Fibroblast of upper back skin (primary cell): ENCODE measurements at places on chromosomes 1 and 21.
A peak's percentile ranks its signal among the peaks of the same experiment; 100 is the strongest.

- DNase-seq: no peak
Observed at GRCh38 chr1:161195171-161195570, 3.7 kb downstream of the ADAMTS4 start.

GRCh38 chr1:109482791-109483671 lies 674 bp upstream of the ATXN7L2 start:
- DNase-seq: no peak

- peak; percentile 13 for DNase-seq
Observed at GRCh38 chr1:90717665-90718410, 736 bp upstream of the BARHL2 start.

- DNase-seq: peak; percentile 51
Observed at GRCh38 chr1:8284127-8284526, 33.8 kb upstream of the SLC45A1 start.

DNA sequence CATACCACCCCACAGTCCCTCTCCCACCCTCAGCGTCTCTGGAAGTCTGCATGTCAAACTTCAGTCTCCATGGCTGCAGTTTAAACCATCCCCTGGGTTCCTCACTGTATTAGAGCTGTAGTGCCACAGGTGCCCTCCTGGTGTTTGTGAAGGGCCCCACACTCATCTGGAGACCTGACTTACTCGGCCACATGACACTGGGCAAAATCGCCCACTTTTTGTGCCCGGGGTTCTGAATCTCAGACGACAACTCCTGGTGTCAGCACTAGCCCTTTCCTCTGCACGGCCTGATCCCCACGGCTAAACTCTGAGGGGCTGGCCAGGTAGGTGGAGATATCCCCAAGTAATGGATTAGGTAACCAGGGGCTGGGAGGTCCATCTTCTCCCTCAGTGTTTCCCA lies 6.5 kb downstream of the INKA2 start:
- no peak for DNase-seq

DNA sequence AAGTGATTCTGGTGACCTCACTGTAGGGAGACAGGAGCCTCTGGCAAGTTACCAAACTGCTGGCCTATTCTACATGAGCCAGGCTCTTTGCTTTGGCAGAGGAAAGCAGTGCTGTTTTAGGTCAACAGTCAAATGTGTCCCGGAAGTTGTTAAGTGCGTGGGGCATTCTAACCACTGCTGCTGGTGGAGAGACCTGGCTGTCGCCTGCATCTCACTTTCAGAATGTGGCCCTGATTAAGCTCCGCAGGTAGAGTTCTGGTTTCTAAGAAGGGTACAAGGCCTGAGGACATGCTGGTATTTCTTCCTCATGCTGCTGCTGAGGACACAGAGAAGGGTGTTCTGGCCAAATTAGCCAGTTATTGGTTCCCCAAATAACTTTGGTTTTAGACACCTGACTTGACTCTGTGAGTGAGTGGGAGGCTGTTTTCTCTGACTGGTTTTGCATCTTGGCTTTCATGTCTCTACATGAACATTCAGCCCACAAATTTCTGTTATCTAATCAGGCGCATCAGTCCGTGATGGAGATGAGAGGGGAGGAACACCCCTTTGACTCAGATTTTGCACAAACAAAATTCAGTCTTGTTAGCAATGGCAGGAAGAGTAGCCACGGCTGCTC lies 120.8 kb downstream of the LMO4 start:
- DNase-seq: peak; percentile 11

DNA sequence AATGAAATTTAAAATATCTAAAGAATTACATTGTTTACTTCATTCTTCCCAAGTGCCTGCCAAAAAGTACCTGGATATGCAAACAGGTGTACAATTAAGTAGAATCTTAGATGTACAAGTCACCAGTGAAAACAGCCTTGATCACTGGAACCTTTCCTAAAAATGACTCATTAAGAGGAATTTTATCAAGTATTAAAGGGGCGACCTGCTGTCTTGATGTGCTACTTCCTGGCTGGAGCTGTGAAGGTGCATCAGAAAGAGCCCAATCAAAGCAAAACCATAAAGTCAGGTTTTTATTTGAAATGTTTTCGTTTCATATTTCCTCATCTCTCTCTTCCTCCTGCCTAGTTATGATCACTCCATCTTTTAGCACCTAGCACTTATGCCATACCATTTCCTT lies 33.4 kb downstream of the IFI44 start:
- no peak for DNase-seq

GRCh38 chr1:165849353-165850133 lies 22.1 kb downstream of the UCK2 start:
- DNase-seq: no peak

- DNase-seq: peak; percentile 24
Observed at GRCh38 chr1:241658081-241658793, 6.2 kb downstream of the WDR64 start.

DNA sequence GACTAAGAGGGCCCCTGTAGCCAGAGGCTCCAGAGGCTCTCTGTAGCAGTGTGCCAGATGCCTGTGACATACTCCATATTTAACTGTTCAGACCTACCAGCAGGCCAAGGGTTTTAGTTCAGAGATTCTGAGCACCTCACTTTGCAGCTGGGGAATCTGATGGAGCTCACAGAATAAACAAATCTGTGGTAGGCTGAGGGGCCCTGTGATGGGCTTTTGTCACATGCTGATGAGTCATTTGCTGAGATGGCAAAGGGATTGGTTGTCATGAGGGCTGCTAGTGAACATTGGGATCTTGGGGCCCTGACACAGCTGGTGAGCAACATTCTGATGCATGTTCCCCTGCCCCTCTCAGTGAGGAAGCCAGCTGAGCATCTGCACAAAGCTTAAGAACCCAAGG lies 482.2 kb downstream of the CAMTA1 start:
- DNase-seq: peak; percentile 49

- no peak for DNase-seq
Observed at GRCh38 chr1:22949822-22950331, 22.8 kb downstream of the LACTBL1 start.

DNA sequence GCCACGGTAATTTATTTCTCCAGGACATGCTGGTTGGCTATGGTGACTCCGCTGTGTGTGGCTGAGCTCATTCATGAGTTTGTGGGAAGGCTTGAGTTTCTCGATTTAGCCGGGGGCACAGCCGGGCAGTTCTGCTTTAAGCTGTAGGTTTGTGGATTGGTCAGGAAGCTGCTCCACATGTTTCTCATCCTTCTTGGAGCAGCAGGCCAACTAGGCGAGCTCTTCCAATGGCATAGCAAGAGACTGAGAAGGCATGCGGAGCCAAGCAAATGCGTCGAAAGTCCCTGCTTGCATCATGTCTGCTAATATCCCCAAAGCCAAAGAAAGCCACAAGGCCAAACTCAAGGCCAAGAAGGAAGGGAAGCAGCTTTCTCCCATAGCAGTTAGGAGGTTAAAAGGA lies 71.6 kb upstream of the GREM2 start:
- peak; percentile 41 for DNase-seq

GRCh38 chr1:12097321-12097720 lies 34.2 kb downstream of the TNFRSF8 start:
- peak; percentile 31 for DNase-seq

DNA sequence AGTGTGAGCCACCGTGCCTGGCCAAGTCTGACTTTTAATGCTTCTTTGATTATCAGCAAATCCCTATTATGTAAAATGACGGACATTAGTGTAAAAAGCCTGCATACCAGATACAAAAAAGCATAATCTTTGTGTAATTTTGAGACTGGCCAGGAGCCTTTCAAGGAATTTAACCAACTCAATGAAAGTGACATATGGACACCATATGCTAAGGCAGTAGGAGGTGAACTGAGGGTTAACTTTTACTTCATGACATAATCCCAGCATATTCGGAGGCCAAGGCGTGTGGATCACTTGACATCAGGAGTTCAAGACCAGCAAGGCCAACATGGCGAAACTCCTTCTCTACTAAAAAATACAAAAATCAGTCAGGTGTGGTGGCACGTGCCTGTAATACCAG lies 94.6 kb downstream of the EIF4G3 start:
- peak; percentile 69 for DNase-seq

- peak; percentile 85 for DNase-seq
Observed at GRCh38 chr1:163844459-163844858, 522.7 kb downstream of the NUF2 start.

GRCh38 chr1:160261556-160261892 lies 825 bp downstream of the DCAF8 start:
- peak; percentile 55 for DNase-seq

DNA sequence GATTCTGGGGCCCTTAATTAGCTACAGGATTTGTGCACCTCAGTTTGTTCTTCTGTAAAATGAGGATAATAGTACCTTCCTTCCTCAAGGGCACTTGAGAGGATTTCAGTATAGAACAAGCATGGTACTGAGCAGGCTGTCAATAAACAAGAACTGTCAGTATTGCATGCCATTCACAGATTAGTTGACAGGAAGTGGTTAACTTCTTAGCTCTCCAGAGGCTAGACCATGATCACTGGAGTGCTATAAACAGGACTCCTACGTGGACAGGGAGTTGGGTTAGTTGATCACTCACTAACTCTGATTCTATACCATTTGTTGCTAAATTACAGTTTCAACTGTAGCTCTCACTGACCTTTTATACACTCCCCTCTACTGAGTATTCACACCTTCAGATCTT lies 126.2 kb upstream of the DAB1 start:
- peak; percentile 20 for DNase-seq

DNA sequence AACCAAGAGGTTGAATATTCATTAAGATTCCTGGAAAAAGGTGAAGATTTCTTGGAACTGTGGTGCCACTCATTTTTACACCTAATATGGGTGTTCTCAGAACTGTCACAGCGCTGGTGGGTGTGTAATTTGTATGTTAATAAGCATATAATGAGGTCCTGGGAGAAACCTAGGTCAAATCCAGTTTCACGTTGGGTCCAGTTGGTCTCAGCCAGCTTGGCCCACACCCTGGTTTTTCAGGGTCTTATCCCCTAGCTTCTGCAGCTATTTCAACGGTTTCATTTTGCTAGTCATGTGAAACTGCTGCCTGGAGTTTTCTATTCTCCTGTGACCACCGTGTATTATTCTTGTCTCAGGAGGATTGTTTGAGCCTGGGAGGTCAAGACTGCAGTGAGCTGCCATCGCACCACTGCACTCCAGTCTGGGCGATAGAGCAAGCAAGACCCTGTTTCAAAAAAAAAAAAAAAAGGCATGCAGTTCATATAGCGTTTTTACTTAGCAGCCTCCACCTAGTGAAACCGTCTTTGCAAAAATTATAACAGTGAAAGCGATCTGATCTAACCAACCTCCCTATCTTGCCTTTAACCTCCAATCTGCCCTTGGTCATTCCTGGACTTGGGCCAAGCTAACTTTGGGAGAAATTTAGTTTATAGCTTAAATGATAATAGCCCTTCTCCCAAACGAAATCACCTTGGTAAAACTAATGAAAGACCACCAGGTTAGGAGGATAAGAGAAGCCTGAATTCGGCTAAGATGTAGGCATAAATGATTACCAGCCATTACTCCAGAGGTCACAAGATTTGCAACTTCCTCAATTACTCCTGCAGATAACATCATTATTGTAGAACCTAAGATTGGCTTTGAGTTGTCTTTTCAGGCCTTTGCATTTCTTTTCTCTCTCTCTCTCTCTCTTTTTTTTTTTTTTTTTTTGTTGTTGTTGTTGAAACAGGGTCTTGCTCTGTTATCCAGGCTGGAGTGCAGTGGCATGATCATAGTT lies 44.0 kb downstream of the PTAFR start:
- no peak for DNase-seq

DNA sequence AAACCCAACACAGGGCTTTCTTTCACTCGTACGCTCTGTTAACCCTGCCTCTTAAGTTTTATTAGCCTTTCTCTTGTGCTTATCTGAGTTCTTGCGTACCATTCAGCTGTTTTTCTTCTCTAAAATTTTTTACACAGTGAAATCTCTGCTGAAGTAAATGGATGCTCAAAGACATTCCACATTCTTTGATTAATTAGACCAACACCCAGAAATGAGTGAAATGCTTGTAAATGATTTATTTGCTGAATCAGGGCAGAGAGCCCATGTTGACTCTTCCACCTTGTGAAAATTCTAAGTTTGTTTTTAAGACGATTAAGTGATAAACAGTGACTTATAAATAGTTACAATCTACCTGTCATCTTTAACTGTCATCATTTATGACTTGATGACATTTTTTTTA lies 156.7 kb downstream of the ACTL8 start:
- no peak for DNase-seq

GRCh38 chr1:230328342-230329015 lies 97.7 kb downstream of the PGBD5 start:
- peak; percentile 28 for DNase-seq

DNA sequence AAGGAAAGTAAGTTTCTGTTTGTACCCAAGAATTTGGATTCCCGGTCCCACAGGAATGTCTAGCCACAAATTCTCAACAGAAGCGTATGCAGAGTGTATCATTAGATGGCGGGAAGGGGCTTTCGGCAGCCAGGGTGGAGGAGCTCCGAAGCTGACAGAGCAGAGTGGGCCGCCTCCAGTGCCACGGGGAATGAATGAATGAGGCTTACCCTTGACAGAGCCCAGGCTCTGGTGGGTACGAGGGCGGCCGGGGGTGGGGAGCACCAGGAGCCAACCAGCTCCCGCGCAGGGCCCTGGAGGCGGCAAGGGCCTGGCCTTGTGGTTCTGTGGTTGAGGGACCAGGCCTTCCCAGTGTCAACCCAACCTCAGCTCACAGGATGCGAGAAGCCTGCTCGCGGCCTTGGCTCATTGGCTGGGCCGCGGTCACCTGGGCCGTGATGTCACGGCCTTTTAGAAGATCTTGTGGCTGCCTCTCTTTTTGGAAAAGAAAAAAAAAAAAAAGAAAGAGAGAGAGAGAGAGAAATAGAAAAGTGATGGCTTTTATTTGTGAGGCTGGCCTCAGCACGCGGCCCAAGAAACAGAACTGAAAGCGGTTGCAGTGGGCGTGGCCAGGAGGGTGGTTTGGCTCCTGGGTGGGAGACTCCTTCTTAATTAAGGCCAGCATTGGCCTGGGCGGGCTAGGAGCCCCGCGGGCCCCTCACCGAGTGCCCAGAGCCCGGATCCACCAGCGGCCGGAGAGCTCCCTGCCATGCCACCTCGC lies 34.9 kb upstream of the RUNX3 start:
- DNase-seq: peak; percentile 87

- no peak for DNase-seq
Observed at GRCh38 chr1:6180268-6180706, at the start of gene CHD5. CHD5 (minus strand) TSS chr1:6180321; CDS start chr1:6180023, 298 bp downstream.

DNA sequence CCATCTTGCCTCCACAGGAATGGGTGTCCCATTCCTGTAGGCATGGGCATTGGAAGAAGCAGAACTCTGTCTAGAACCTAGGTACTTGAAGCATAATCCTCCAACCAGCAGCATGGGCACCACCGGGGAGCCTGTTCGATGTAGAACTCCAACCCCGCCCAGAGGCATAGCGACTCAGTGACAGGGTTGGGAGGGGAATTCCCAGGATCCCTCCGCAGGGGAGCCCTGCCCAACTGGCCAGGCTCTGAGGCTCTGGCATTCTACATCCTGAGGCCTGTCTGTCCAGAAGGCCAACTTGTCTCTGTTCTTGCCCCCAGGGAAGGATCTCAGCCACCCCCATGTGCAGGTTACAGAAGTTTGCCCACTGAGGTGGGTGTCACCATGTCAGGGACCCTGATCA lies 38.2 kb downstream of the CACNA1S start:
- no peak for DNase-seq

- DNase-seq: no peak
Observed at GRCh38 chr1:153937331-153937730, 9.2 kb downstream of the DENND4B start.

GRCh38 chr1:193356249-193356648 lies 169.8 kb upstream of the B3GALT2 start:
- no peak for DNase-seq
